Activated CD8-positive, alpha-beta memory T cell treated with anti-CD3 and anti-CD28 coated beads for 48 hours (primary cell): ENCODE measurements at places on chromosomes 5 and 9.
A peak's percentile ranks its signal among the peaks of the same experiment; 100 is the strongest.

DNA sequence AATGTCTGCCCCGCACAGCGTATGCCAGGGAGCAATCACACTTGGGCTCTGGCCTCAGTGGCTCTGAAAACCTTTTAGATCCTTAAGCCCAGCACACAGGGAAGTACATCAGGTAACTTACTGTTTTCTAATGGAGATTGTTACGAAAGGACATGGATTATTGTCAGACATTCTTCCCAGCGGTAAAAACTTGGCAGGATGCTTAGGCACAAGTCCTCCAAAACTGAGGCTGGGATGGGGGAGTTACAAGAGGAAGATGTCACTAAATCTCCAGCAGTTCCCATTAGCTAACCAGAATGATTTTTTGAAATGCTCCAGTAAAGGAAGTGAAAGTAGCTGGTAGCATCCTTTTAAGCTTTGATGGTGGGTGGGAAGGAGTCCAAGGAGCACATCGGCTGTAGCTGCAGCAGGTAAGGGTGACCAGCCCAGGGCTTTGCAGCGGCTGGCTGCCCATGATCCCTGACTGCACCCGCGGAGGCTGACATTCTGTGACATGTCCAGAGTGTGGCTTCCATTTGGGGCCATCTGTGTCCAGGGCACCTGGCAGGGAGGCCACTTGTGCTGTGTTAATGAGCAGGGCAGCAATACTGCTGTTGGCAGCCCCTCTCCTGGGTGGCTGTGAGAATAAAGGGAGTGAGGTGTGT lies 165.8 kb downstream of the GADD45G start:
- DNase-seq = no peak

DNA sequence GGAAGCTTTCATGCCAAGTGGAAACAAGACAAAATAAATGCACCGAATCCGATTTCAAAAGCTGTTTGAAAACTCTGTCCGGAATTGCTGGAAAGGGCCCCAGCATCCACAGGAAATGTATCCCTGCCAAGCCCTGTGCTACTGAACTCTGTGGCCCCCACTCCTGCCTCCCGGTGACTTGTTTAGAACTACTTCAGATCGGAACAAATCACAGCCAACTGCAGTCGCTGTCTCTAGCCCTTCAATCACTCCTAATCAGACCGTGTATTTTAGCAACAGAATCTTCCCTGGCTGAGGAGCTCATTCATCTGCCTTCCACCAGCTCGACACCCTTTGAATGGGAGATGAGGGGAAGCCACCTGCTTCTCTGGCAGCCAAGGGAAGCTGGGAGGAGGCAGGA lies 94.1 kb downstream of the KCNIP1 start:
- DNase-seq = no peak

GRCh38 chr5:166594567-166594966 lies 1696.9 kb upstream of the WWC1 start:
- DNase-seq = no peak

DNA sequence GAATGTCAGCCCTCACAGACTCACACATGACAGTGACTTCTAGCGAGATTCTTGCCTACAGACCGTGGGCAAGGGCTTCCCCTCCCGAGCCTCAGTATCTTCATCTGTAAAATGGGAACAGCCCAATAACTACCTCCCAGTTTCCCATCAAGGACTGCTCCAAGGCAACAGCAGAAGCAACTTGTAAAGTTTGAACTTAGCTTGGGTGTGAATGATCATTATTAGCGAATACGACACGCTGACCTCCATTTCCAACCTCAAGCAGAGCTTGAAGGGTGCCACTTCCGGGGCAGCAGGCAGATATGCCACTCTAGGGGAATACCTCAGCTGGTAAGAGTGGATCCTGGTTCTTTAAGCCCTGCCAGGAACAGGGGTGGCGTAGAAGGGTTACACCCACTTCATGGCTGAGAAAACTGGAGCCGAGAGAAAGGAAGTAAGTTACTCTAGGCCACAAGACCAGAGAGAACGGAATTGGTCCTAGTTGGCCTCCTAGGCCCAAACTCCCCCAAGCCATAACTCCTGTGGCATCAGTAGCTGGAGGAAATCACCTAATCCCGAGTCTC lies 2.0 kb downstream of the RNF44 start:
- DNase-seq = no peak

DNA sequence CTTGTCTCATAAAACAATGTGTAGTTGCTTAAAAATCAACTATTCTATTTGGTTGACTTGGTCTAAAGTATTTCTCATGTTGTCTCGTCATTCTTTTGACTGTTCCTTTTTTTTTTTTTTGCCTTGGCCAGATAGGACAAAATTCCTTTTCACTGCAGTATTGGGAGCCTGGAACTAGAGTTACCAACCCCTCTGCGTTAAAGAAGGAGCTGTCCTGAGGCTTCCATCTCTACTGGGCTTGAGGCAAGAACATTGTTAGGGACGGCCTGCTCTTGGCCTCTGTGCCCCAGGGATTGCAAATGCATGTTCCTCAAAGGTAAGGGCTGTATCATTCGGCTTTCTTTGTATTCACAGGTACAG lies 1.4 kb upstream of the NPR2 start:
- DNase-seq = no peak

DNA sequence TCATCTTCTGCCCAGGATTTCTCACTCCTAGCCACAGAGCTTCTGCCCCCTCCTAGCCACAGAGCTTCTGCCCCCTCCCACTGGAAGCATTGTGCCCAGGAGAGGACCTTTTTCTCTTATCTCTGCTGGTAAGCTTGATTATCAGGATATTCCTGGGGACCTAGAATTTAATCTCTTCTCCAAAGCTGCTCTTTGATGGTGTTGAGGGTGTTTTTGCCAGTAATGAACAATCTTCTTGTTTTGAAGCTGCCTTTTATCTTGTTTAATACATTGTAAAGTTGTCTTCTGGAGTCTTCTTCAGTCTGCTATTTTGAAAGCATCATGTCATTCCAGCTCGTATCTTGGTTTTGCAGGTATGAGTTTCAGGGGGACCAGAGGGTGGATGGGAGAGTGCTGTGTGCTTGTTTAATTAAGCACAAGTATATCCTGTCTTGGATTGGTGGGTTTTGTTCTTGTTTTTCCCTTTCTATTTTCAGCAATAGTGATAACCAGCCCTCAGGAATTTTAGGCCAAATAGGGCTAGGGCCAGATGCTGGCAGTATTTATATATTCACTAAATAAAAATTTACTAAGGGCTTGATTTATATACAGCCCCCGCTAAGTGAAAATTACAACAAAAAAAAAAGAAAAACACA lies 214.0 kb upstream of the DMRT1 start:
- no peak for DNase-seq

DNA sequence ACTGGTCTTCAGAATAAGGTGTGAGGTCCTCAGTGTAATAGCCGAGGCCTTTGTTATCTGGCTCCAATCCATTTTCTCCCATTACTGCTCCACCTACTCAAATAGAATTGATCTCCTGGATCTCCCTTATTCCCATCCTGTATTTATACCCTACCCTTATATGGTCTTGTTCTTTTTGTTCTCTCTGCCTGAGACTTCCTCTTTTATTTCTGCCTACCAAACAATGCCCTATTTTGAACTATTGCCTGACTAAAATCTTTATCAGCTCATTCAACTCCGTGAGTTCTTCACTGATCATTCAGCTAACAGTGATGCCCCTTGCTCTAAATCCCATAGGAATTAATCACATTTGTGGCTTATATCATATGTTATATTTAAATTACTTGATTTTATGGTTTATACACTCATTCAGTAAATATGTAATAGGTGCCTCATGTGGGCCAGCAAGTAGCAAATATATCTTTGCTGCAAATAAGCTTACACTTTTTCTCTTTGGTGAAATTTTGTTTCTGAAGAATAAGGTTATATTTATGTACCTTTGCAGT lies 417.5 kb upstream of the MEF2C start:
- DNase-seq = no peak

DNA sequence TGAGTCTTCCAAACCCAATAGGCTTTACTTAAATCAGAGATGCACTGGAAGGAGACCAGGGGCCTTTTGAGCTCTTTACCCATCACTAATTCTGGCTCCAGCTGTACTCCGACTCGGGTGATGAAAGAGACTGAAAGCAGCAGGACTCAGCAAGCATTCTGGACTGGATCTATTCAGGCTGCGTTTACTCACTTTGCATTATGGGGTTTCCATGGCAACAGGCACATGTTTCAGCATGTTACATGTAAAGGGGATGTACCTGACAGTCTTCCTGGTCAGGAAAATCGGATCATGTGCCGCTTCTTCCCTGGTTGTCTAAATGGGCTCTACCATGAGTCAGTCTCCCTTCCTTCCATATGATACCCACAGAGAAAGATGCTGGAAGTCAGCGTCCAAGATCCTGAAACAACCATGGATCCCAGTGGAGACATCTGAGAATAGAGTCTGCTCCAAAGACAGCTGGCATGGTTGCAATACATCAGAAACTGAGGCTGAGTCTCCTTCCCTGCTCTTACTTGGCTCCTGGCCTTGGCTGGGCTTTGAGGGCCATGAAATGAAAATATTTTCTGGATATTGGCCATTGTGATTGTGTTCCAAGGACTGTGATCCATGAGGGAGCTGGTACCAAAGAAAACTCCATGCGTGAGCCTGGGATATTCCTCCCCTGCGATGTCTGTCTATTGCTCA lies 102.5 kb upstream of the TNC start:
- DNase-seq = no peak

DNA sequence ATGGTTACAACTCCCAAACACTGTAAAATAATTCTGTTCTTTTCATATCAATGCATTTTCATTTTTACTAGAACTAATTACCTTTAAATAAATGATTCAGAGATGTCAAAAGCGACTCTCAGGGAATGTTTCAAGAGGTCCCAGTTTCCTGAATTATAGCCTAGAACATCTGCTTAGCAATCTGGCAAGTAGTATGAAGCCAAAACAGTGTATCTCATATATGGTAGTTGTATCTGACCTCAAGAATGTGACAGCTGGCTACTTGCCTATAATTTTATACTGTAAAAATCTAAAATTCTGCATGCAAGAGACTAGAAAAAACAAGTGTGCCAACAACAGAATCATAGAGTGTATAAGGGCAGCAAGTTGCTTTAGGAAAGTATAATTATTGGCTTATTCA lies 187.7 kb upstream of the POU5F2 start:
- DNase-seq = no peak

- no peak for DNase-seq
Measured at GRCh38 chr5:89397096-89397495, 514.1 kb upstream of the MEF2C start.

DNA sequence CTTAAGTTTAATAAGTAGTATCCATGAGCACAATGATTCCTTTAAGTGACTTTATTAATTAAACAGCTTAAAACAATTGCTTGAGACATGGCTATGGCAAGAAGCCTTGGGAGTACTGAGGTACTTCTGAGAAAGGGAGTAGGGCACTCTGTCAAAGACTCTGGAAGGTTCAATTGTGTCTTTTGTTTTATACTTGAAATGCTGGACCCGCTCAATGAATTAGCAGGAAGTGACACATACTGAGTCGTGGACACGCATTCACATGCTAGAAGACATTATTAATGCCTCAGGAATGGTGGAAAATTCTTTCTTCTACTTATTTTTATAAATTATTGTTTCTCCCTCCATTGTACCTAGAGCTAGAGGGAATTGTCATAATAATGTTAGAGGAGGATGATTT lies 347.3 kb upstream of the ZNF608 start:
- no peak for DNase-seq

- DNase-seq = peak; percentile 11
Measured at GRCh38 chr5:150904479-150905311, at the start of gene ZNF300. Gene ZNF300 (minus strand): TSS chr5:150904980. CDS start chr5:150903155, 1,825 bp downstream.

GRCh38 chr9:78030296-78030552 lies 1.4 kb downstream of the GNAQ start:
- DNase-seq = peak; percentile 10

DNA sequence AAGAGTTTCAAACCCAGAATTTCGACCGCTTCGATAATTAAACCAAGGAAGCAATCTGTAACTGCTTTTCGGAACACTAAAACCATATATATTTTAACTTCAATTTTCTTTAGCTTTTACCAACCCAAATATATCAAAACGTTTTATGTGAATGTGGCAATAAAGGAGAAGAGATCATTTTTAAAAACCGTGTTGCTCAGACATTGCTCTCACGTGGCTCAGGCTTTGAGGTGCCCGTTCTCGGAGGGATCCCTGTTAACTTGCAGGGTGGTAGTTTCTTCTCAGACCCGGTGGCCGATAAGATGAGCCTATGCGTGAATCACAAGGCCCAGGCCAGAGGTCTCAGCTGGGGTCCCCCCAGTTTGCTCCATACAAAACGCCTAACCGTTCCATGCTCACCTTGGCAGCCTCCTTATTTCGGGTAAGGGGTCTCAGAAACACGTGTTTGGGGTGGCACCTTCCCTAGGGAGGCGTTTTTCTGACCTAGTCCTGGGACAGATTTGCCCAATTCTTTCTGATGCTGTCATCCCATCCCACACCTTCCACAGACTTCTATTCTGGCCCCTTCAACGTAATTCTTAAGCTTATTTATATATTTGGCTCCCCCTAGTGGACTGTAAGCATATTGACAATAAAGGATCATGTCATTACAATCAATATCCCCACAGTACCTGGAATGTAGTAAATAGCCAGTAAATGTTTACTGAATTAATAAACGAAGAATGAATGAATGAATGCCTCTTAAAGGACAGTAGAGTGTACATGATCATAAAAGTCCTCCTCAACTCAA lies 48.1 kb downstream of the THBS4 start:
- DNase-seq = no peak

DNA sequence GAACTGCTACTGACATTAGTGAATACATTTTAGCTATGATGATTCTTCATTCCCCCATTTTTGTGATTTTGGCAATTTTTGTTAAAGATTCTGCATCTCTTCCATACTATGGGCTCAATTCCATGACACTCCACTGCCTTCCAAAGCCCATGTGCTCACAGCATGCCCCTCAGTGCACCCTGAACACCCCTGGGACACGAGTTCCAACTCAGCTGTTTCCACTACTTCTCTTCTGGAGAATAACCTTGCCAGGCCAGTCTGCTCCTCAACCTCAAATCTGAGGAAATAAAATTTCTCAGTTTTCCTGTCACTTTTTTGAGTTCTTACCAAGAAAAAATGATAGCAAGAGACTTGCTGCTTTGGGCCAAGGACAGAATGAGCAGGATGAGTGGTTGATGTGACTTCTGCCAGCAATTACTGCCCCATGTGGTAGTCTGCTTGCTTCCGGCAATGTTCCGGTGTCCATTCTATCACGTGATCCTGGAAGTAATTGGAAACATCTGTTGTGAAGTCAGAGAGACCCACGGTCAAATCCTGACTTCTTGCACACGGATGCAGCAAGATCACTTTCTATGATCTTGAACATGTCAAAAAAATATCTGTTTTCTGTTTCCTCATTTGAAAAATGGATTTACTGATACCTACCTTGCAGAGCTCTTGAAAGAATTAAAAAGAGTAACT lies 58.3 kb downstream of the EGFLAM start:
- no peak for DNase-seq

- no peak for DNase-seq
Measured at GRCh38 chr9:76654051-76654461, 110.2 kb upstream of the PCA3 start.
